ENCODE measurements at places on chromosomes 6 and 20. TPM values are rescaled to one million over a fixed set of nuclear protein-coding genes. Genes with fewer than 3 reads are reported as not detected.

GRCh38 chr6:5950361-5950785 is 56.4 kb downstream of the NRN1 start:
- peak; percentile 19 for DNase-seq

GRCh38 chr20:31602779-31603441 is 2.2 kb upstream of the ID1 start:
- DNase-seq = no peak

DNA sequence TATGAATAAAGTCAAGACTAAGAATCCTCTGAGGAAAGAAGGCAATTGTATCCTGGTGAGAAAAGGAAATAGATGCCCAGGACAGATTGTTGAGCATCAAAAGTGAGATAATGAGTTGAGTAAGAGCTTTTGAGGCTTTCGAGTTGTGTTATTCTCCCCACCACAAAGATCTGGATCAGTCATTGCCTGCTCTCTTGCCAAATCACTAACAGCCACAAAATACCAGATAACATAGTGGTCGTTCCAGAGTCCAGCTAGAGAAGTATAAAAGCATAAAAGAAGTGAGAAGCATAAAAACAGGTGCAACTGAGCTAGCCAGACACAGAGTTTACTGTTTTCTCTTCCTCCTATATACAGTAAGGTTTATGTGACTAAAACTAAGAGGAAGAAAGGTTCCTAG is 4.9 kb downstream of the SPINT4 start:
- DNase-seq = no peak

The SCP2D1 gene
- not detected for total RNA-seq

- DNase-seq = no peak
Measured at GRCh38 chr20:24747881-24748595, 201.0 kb upstream of the CST7 start.

DNA sequence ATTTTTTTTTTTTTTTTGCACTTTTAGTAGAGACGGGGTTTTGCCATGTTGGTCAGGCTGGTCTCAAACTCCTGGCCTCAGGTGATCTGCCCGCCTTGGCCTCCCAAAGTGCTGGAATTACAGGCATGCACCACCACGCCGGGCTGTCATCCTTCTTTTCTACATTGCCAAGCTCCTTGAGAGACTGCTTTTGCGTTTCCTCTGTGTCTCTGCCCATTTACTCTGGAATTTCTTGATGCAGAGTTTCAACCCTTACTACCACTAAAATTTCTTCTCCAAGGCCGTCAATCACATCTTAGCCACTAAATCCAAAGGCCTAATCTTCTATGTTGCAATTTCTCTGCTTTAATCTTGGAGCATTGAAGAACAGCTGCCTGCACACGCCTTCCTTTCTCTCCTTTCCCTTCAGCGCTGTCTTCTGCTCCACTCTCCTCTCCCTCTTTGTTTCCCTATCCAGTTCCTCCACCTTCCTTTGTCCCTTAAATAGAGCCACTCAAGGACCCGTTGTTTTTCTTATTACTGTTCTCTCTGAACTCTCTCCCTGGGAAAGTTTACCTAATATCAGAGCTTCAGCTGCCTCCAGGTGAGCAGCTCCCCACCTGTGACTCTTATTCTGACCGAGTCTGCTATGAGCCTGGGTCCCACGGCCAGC is 98.8 kb downstream of the SLC35B3 start:
- DNase-seq = no peak

The PEDS1 gene
- total RNA-seq = 9.9 TPM

- DNase-seq = no peak
Measured at GRCh38 chr20:19252451-19253120, 40.1 kb downstream of the SLC24A3 start.

DNA sequence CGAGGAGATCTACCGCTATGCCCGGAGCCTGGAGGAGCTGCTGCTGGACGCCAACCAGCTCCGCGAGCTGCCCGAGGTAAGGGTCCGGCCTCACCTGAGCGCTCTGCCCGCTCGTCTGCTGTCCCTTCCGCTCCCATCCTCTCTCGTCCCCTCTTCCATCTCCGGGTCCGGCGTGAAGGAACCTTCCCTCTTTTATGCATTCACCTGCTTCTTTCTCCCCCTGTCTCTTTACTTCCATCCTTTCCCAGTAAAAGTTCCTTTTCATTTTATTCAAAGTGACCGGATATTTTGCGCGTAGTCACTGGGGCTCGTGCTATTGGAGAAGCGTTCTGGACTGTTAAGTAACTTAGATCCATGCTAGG is 516 bp downstream of the LRRC1 start:
- no peak for DNase-seq

DNA sequence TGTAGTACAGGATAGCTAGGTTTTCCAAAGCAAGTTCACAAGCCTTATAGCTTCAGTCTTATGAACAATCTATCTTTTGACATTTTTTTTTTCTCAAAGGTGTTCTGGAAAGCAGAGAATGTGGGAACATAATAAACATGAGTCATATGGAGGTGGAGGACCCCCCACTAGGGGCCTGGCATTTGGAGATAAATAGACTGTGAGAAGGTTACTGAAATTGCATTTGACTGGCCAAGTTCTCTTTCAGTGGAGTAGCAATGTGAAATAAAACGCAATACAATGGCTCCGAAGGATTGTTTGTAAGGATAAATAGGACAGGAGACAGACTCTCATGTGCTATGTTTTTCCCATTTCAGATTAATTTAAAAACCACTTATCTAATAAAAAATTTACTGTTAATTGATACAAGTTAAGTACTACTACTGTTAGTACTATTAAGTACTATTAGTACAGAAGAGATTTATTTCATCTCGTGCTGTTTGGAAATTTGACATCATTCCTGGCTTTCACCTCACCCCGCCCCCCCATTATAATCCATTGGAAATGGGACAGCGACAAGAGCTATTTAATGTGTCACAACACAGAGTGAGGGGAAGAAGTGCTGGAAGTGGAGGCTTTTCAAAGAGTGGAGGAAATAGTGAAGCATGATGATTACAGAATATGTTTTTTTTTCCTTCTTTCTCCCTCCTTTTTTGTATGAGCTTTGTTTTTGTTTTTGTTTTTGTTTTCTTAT is 122.6 kb upstream of the ID4 start:
- DNase-seq = no peak

GRCh38 chr6:138564170-138564721 is 65.0 kb upstream of the NHSL1 start:
- DNase-seq = no peak

DNA sequence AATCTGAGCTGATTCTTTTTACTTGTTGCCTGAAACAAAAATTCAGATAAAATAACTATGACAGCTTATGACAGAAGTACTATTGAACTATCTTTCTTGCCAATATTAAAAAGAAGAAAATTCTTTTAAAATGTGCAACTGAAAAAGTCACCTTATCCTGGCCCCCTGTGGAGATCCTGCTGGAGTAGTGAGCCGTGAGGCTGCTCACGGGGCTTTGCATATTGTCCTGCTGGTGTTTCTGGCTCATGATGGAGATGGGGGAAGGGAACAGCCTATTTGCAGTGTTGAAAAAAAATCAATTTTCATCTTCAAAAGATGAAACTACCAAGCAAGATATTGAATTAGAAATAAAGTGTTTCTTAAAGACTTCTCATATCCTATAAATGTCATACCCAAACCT is 216.0 kb downstream of the SAMD5 start:
- no peak for DNase-seq

The BMP6 gene
- total RNA-seq = 93.3 TPM

DNA sequence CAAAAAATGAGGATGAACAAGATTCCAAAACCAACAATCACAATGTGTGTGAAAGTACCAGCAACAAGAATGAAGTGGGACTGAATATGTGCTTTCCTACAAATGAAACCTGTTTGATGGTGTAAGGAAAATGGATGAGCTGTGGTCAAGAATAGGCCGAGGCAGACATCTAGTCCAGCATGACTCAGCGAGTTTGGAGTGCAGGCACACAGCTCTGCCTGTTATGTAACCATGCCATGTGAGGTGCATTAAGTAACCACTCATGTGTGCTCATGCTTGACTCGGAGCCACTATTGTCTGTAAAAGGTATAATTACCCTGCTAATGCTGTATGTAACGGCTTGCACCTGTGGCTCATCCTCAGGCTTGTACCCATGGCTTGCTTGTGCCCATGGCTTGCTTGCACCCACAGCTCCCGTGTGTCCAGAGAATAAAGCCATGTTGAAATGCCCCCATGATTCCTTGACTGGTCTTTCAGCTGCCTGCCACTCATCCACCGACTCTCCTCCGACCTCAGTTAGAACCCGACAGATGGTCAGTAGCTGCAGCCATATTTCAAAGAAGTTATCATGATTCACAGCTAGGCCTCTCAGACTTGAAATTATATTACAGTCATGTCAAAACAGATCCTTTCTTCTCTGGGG is 98.7 kb downstream of the BACH2 start:
- DNase-seq = no peak

The ZNF133 gene
- total RNA-seq = 31.7 TPM

GRCh38 chr6:150723345-150723658 is 123.6 kb downstream of the PLEKHG1 start:
- DNase-seq = no peak

- no peak for DNase-seq
Measured at GRCh38 chr20:37309290-37309689, 19.8 kb downstream of the MANBAL start.

The SLC25A27 gene
- total RNA-seq = 44.6 TPM

DNA sequence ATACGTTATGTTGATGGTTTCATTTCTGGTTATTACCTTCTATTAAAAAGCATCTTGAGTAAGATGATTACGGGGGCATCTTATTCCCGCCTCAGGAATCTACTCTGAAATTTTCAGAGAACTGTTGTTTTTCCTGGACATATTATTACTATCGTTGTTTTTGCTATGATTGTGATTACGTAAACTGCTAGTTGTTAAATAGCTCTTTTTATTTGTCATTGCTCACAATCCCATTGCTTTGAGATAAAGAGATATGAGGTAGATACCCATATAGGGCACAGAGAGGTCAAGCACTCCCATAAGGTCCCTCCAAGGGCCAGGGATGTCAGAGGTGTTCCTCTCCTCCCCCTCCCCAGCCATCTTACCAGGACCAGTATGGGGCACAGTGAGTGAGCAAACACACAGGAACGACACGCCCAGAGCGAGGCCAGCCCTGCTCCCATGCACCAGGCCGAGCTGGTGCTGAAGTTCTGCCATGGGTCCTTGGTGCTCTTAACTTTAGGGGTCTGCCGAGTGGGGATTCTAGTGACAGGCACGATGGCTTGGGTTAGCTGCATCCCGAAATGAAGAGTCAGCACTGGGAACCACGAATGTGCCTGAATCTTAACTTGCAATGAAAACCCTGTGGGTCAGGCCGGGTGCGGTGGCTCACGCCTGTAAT is 49.9 kb downstream of the PRDM1 start:
- no peak for DNase-seq

GRCh38 chr20:5621305-5621704 is 128.9 kb upstream of the SHLD1 start:
- no peak for DNase-seq

DNA sequence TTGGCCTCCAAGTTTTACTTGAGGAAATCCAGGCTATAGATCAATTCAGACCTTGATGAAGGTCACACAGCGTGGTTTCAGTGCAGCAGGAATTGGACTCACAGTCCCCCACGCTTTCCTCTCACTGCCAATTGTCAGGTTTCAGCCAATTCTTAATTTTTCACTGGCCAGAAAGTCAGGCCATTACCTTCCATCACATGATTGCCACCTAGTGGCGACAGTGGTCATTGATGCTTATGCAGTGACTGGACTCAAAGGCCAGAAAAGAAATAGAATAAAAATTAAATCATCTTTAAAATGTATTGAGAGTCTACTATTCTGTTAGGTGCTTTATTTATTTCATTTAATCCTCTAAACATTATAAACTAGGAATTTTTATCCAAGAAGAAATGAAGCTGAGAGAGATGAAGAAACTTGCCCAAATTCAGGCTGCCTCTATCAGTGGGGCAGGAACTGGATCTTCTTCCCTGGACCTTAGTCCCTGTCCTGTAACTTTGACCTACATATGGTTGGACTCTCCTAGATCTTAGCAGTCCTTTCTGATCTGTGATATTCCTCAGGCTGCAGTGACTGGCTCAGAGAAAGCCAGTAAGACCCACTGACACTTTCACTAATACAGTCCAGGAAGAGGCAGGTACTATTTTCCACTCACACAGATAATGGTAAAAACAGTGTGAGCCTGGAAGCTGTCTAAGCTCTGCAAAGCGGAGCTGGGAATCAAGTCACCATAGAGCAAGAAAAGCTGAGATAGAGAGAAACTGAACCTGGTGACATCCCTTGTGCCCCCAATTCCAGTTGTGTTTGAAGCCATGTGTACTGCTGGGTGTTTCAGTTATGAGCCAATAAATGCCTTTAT is 133.3 kb downstream of the ELOVL4 start:
- peak; percentile 38 for DNase-seq

GRCh38 chr6:25835442-25836283 is 3.8 kb upstream of the SLC17A1 start:
- no peak for DNase-seq

DNA sequence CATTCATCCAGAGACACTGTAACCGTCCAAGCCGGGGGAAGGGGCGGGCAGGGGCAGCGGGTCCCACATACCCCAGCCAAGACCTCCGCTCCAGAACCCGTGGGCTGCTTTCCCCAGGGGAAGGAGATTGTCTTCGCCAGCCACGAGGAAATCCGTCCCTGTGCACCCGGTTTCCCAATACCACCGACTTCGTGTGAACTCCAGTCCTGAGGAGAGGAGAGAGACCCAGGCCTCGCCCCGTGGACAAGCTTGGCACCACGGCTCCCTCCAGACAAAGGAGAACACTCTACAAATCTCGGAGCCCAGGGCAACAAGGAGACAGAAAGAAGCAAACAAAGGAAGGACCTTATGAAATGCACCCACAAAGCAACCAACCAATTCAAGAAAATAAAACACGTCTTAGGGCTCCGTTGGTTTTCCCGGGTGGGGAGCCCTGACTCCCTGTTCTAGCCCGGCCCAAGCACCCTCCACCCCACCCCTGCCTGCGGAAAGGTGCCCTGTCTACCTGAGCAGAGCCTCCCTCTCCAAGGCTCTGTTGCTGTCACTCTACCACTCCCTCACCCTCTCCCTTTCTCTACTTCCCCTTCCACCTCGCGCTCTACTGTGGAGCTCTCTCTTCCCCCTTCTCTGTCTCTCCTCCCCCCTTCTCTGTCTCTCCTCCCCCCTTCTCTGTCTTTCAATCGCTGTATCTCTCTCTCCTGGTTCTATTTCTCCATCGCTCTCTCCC is 1382.8 kb upstream of the DEFB115 start:
- no peak for DNase-seq
